ENCODE measurements at places on chromosomes 3 and 15. TPM values are rescaled to one million over a fixed set of nuclear protein-coding genes. Genes with fewer than 3 reads are reported as not detected.

Gene SLC22A13
- total RNA-seq = 0.48 TPM

Gene FBXL22
- not detected for total RNA-seq

Gene ERICH6
- not detected for total RNA-seq

Gene GCSAM
- 0.48 TPM for total RNA-seq

Gene GP5
- total RNA-seq = not detected

Gene ONECUT1
- not detected for total RNA-seq

Gene KY
- not detected for total RNA-seq

Gene MKRN2OS
- not detected for total RNA-seq

Gene GOLGA8J
- not detected for total RNA-seq

Gene MESP2
- not detected for total RNA-seq

Gene MAGEL2
- total RNA-seq = 0.79 TPM

Gene TATDN2
- 28.7 TPM for total RNA-seq

Gene ZBBX
- total RNA-seq = not detected

Gene SLC26A6
- total RNA-seq = 17.8 TPM

Gene ROPN1B
- total RNA-seq = not detected

Gene GPR27
- 0.84 TPM for total RNA-seq

Gene SH2D7
- not detected for total RNA-seq

Gene BCHE
- 205 TPM for total RNA-seq

Gene SPESP1
- total RNA-seq = 0.93 TPM

Measured in omental fat pad (tissue), 4 donors.